Right kidney (tissue), 9 donors: ENCODE measurements at places on chromosomes 16 and 17.
A peak's percentile ranks its signal among the peaks of the same experiment; 100 is the strongest.

DNA sequence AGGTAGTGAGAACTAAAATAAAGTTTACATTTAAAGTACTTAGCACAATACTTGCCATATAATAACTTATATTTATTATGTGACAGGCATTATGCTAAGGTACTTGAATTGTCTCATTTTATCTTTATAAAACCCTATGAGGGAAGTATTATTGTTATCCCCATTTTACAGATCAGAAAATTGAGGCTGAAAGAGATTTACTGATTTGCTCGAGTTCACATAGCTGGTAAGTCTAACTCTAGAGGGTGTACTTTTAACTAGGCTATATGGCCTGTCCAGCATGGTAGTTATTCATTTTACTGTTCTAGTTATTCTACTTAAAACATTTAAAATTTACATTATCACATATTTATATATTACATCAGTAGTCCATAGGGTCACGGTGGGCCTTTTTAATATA, 113.3 kb upstream of the RBL2 start:
- no peak for DNase-seq

DNA sequence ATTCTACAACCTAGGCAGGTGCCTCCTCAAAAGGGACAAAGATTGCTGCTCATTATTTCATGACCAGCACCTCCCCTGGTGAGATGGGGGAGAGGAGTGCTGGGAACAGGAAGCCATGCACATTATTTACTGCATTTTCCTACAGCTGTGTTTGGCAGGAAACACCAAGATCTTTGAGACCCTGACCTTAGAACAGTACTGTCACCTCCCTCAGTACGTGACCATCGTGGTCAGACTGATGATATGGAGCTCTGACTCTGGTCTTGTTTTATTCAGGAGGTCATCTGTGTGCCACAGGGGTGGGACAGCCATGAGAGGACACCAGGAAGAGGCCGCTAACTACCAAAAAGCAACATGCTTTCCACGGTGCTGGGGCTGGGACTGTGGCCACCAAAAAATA, 37.4 kb downstream of the USP22 start:
- DNase-seq, result no peak

DNA sequence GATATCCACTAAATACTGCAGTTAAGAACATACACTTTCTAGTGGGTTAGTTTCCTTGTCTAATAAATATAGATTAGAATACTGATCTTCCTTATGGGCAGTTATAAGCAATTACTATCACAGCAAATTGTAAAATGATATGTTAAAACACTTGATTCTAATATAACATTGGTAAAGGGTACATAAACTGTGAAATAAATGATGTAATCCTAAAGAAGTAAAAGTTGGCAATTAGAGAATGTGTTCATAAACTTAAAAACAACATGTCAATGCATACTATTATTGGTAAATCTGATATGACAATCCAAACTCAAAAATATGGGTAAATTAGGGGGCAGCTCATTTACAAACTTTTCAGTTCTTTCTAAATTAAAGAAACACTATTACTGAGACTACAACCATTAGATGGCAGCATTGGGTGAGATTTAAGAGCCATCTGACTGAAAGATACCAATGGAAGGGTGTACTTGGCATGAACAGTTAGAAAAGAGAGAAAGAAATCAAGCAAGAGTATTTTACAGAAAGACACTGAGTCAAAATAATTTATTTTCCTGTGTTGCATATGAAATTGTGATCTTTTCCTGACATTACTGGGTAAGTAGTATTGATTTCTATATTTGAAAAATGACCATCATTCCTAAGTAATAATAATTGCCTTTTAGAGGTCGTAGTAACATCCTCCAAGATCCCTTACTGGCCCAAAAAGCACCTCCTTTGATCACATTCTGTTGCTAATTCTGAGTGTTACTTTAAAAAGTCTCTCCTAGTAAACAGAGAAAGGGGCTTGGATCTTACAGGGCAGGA, 119.6 kb downstream of the SPAG9 start:
- DNase-seq, result no peak

DNA sequence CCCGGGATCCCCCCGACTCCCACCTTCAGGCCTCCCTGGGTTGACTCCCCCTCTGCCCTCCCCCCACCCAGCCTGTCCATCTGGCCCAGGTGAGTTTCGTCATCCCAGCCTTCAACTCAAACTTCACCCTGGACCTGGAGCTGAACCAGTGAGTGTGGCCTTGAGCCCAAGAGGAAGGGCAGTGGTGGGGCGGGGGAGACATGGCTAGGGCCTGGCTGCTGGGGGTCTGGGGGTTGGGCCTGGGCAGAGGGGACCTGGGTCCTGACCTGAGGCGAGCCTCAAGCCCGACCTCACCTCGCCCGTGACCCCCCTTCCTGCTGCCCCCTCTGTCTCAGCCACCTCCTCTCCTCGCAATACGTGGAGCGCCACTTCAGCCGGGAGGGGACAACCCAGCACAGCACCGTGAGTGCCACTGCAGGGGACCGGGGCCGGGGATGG, 10.9 kb downstream of the ADAM11 start:
- DNase-seq, result no peak

DNA sequence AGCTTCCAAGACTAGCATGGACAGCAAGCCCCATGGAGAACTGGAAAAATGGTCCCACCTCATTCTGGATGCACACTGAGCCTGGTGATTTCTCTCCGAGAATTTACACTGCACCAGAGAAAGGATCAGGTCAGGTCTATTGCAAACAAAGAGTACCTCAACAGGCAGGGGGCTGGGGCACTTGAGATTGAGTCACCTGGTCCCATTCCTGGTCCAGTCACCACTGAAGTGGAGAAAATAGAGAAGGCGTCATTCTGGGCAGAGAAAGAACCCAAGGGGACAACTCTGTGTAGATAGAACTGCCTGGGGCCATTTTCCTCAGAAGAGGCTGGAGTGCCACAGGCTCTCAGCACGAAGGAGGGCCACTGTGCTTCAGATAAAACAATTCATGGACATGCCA, 38.4 kb downstream of the CENPV start:
- no peak for DNase-seq

- no peak for DNase-seq
Observed at GRCh38 chr16:50535506-50536257, 12.5 kb upstream of the NKD1 start.

- no peak for DNase-seq
Observed at GRCh38 chr17:76445697-76446448, 7.1 kb downstream of the UBE2O start.

DNA sequence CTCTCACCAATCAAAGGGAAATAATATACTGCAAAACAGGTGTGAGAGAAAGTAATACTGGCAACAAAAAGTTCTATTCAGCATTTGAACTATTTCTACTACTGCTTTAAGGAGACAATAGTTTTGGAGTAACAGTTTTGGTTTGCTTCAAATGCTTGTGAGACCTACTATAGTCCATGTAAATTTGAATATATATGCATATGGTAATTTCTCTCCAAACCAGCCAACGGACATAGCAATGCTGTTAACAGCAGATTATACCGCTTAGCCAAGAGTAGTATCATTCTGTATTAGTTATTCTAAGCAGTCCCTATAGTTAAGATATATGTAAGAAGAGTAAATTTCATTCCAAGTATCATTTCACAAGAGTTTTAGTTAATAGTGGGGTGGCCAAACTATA, 18.5 kb downstream of the PHLPP2 start:
- DNase-seq, result no peak

GRCh38 chr17:55774846-55775271, 24.0 kb downstream of the PCTP start:
- peak; percentile 39 for DNase-seq

DNA sequence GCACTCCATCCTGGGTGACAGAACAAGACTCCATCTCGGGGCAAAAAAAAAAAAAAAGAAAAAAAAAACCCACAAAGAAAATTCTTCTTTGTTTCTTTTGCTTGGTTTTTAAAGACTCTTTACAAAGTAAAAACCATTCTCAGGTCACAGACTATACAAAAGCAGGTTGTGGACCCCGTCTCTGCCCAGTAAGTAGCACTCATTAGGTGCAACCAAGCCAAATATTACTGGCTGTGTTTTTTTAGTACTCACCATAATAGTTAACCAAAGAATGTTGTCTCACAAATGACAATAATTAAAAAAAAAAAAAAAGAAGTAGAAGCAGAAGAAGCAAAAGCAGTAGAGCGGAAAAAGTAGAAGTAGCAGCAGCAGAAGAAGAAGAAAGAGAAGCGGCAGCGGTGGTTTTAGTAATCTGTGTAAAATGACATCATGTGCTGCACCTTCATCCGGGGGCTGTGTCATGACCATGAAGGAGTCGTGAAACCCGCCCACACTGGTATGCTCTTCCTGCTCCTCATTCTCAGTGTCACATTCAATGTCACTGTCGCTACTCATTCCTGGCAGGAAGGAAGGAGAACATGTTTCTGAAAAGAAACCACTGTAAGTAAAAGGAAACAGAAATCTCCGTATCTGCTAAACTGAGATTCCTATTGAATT, 105.4 kb downstream of the TRIM37 start:
- DNase-seq, result peak; percentile 34
